ENCODE measurements at places on chromosomes 4 and X.

- DNase-seq: no peak
Observed at GRCh38 chr4:19386786-19387185, 864.9 kb upstream of the SLIT2 start.

- no peak for DNase-seq
Observed at GRCh38 chr4:16684097-16684496, 214.3 kb downstream of the LDB2 start.

DNA sequence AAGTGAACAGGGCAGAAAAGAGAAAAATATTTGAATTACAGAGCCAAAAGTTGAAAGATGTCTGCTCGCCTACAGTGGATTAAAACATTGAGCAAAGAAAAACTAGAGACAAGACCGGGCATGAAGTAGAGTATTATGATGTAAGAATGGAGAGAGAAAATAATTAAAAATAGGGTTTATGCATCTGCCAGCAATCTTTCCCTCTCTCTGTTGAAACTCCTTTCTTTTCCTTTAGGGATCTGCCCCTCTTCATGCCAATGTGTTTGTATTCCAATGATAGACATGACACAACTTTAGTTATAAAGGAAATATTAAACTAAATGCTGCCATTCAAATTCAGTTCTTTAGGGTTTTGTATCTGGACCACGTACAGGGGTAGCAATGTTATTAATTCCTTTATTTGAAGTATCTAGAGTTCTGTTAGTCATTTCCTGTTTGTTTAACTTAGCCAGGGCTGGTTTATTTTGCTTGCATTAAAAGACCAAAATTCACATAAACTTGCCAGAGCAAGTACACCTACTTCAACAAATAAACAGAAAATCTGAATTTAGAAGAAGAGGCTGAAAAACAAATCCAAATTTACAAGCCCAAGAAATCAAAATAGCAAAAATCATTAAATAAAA lies 202.6 kb downstream of the SPOCK3 start:
- DNase-seq: no peak

DNA sequence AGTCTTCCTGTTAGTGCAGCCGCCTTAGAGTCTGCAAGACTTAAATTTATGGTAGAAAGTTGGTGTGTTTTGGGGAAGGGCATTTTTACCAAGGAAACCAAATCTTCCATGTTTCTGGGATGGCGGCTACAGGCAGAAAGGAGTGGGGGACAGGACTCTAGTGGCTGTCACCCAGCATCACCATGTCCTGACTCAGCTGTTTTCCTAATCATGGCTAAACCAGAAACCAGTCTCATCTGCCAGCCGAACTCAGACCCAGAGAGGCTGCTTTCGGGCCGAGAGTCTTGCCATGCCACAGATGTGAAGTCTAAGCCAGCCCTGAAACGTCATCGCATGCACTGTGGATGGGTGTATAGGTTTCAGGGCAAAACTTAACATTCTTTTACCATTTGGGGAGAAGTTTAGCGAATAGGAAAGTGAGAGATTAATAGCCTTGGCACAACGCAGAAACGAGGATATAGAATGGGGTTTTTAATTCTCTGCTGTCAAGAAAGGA lies 109.6 kb downstream of the ENPP6 start:
- DNase-seq: no peak

DNA sequence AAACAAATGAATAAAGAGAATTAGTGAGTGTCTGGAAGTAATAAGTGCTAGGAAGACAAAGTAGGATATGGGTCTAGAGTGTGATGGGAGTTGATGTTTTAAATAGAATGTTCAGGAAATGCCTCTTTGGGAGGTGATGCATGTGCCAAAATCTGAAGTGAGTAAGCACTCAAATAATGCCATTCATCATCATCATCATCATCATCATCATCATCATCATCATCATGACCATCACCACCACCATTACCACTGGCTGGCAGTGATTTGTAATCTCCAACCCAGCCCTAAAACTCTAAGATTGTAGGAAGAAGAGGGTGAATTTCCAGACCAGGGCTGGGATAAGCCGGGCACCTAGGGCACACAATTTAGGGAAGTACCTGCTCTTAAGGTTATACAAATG lies 9.7 kb upstream of the SOX3 start:
- no peak for DNase-seq

- no peak for DNase-seq
Observed at GRCh38 chr4:95959633-95960032, 119.7 kb downstream of the PDHA2 start.

DNA sequence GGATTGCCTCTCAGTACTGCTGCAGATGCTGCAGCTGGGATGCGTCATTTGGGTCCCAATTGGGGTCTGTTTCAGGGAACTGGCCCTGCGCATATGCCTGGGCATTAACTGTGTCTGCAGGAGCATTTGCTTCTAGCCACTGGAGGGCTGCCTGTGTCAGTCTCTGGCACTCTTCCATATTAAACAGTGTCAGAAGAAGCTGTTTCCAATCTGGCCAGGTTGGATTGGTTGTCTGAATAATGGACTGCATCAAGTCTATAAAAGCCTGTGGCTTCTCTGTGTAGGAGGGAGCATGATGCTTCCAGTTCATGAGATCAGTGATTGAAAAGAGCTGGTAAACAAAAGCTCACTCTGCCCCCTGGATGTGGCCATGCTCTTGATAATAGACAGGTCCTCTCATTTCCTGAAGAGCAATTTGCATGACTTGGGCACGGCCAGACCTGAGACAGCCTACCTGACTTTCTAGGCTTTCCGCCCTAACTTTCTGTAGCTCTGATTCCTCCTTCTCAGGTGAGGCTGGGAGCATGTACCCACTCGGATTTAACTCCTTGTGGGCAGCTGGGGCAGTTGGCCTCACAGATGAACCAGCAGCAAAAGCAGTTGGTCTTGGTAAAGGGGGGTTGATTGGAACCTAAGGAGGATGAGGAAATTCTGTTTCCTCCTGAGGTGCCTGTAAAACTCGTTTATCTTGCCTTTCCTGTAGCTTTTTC lies 29.2 kb downstream of the SULT1E1 start:
- peak; percentile 31 for DNase-seq

GRCh38 chr4:163755013-163755412 lies 260.5 kb downstream of the TMA16 start:
- DNase-seq: no peak

GRCh38 chrX:150570512-150570911 lies 2.1 kb downstream of the MTM1 start:
- no peak for DNase-seq

- no peak for DNase-seq
Observed at GRCh38 chr4:85829276-85830051, 354.5 kb downstream of the ARHGAP24 start.

DNA sequence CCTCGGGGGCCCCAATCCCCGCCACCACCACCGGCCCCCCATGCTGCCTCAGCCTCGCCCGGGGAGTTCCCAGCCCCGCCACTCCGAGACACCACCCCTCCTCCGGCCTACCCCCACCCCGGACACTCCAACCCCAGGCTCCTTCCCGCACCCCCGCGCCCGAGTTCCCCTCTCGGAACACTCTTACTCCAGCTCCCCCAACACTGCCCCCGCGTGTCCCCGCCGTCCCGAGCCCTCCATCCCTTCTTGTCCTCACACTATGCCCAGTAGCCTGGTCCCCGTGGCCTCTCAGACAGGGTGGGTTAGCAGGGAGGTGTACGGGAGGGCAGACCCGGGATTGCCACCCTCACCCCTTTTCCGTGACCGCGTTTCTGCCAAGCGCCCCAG lies 276.1 kb downstream of the BCOR start:
- no peak for DNase-seq

DNA sequence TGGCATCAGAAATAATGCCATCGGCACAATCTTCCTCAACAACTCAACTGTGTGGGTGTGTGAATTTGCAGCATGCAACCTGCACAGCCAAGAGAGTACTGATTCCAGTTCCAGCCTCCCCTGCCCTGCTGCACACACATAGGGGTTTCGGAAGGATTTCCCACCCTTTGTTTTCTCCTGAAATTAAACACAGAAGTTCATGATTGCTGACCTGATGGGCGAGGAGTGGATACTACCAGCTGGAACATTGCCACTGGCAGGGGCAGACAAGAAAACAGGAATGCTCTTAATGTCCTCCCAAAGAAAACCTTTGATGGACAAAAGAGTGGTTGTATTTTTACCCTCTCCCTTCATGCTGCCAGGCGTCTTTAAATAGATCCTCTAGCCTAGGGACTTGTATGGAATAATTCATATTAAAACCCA lies 4.8 kb downstream of the NDP start:
- no peak for DNase-seq

GRCh38 chr4:22721204-22721603 lies 28.5 kb downstream of the GBA3 start:
- no peak for DNase-seq

DNA sequence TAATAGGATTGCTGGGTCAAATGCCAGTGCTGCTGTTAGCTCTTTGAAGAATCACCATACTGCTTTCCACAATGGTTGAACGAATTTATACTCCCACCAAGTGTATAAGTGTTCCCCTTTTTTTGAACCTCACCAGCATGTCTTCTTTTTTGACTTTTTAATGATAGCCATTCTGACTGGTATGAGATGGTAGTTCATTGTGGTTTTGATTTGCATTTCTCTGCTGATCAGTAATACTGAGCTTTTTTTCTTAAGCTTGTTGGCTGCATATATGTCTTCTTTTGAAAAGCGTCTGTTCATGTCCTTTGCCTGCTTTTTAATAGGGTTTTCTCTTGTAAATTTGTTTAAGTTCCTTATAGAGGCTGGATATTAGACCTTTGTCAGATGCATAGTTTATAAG lies 14.8 kb downstream of the USP38 start:
- DNase-seq: no peak

DNA sequence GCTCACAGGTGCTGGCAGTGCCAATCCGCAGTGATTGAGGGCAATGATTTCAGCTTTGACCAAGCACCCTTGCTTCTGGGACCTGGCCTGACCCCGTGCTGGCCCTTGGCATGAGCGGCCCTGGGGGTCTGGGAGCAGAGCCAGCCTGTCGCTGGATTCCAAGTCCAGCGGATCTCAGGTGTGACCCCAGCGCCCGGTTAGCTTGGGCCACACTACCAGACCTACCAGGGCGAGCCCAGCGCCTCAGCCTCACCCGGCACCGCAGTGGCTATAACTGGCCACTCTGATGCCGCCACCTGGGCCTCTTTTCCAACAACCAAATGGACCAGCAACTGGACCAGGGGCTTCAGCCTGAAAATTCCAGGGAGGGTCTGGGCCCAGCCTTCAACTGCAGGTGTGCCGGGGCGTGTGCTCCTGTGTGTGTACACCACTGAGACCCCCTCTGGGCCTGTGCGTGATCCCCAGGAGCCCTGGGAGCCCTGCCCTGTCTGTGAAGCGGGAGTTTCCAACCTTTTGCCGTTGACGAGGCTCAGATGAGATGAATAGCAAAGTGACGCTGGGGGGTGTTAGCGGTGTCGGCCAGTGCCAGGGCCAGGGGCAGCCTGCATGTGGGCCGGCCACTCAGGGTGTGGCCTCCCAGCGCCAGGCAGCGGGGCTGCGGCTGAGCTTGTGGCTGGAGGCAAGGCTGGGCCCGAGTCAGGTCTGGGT lies 658 bp downstream of the SH3TC1 start:
- DNase-seq: no peak

DNA sequence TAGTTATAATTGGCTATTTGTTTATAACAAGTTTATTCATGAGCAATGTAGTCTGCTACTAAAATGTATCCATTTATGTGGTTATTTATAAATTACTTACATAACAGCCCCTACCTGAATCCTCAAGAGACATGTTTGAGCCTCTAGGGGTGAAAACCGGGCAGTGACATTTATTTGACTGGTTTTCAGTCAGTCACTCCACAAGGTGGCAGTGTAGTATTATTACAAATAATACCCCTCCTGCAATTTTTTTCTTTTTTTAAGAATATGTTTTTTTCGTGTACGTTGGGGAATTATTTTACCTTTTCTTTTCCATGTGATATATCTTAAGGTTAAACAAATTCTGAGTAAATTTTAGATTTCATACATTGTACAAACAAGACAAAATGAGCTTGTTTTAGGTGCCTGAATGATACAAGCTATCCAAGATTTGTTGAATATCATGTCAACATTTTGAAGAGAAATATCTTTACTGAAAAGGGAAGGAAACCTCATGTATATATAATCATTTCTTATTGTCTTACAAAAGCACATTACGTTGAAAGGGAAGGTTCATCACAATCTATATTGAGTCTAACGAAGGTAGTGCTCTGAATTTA lies 598.7 kb upstream of the TECRL start:
- DNase-seq: peak; percentile 61

GRCh38 chrX:41045960-41046567 lies 39.2 kb upstream of the USP9X start:
- DNase-seq: no peak

DNA sequence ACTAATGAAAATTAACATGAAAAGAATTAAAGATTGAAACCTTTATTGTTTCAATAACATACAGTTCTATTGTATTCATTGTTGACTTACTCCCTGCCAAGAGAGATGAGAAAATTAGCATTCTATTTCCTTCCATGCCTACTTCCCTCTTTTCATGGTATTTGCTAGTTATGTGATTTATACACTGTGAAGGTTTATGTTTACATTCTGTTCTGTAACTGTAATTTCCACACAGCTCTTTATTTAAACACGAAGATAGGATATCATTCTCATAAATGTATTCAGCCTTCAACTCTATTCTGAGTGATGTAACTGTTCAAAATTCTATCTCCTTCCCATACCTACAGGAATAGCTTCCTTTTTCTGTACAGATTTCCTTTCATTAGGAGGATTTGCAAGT lies 6.6 kb downstream of the CCDC110 start:
- DNase-seq: peak; percentile 1

DNA sequence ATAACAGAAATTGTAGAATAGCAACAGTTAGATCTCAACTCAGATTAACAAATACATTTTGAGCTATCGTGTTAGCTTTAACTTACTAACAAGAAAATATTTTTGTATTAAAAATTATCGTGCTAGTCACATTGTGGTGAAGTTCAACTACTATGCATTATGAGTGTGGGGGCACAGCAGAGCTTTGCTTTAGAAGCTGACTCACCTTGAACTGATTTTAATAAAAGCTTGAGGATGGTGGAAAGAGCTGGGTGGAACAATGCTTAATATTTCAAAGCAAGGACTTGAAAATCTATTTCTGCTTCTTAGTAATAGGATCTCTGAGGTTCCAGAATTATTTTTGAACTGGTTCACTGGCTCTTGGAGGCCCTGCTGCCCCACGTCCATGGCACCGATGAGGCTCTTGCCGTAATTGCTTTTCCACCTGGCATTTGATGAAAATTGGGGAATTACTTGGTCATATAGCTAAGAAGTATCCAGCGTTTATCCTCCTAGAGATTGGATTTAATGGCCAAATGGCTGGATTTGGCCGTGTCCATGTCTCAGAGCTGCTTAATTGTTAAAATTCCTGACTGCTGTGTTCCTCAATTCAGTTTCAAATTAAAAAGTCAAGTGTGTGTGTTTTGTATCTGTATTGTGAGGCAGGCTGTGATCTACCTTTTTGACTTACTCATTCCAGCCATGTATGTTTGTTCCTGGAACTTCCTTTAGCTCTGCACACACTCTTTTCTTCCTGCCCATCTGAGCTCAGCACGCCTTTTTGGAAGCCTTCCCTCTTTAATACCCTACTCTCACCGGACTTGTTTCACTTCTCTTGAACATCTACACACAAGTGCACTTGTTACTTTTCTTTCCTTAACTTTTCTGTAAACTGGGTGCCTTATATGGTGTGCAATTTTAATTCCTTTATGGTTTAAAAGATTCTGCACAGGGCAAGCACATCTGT lies 66.6 kb upstream of the LIMCH1 start:
- DNase-seq: no peak

- no peak for DNase-seq
Observed at GRCh38 chr4:1234811-1235292, 14.1 kb downstream of the CTBP1 start.
